ENCODE measurements at places on chromosomes 4 and X. TPM values are rescaled to one million over a fixed set of nuclear protein-coding genes. Genes with fewer than 3 reads are reported as not detected.
A peak's percentile ranks its signal among the peaks of the same experiment; 100 is the strongest.

- no peak for DNase-seq
Observed at GRCh38 chr4:122827879-122828601, 1.4 kb downstream of the FGF2 start.

DNA sequence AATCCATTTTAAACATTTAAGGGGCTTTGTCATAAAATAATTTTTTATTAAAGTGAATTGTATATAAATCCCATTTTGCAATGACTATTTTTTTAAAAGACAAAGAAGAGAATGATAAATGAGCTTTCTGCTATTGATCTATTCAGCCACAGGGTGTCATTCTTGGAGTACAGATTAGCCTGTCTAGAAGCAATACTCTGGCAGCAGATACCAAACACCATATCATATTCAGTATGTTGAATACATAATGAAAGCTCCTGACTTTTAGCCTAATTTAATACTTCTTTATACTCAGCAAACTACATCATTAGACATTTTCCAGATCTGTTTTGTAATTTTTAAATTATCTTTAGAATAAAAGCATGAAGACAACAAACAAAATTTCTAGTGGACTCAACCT is 496.3 kb downstream of the PDGFC start:
- DNase-seq: no peak

GRCh38 chrX:110915111-110915510 is 119.5 kb upstream of the CHRDL1 start:
- no peak for DNase-seq

DNA sequence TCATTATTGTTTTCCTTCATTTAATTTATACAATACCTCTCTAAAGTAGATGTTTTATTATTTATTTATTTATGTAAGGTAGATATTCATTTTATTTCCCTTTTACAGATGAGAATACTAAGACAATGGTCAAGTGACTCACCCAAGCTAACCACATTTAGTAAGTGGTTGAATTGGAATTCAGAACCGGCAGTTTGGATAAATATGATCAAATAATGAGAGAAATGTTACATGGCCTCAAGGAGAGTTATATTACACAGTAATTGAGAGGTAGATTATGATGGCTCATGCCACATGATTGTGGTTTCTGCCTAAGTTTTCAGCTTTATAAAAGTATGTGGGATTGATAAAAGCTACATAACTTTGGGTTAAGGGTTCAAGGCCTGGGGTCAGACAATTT is 239.4 kb upstream of the BOD1L1 start:
- DNase-seq: no peak

The GLUD2 gene
- total RNA-seq: 4.0 TPM

DNA sequence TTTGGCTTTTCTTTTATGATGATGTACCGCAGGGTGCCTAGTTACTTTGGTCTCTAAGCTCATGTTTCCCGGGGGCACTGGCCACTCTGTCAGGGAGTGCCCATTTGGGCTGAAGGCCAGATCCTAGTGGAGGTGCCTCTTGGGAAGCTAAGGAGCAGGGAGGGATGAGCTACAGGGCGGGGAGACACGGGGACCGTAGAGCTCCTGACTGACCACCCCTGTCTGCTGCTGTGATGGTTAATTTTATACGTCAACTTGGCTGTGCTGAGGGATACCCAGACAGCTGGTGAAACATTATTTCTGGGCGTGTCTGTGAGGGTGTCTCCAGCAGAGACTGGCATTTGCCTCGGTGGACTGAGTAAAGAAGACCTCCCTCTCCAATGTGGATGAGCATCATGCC is 24.9 kb upstream of the CLDN24 start:
- DNase-seq: no peak

The ACOT9 gene
- total RNA-seq: 52.3 TPM

- DNase-seq: peak; percentile 19
Observed at GRCh38 chrX:2478546-2479419, 22.0 kb downstream of the DHRSX start.

The HTATSF1 gene
- 26.8 TPM for total RNA-seq

The GRPR gene
- 0.29 TPM for total RNA-seq

DNA sequence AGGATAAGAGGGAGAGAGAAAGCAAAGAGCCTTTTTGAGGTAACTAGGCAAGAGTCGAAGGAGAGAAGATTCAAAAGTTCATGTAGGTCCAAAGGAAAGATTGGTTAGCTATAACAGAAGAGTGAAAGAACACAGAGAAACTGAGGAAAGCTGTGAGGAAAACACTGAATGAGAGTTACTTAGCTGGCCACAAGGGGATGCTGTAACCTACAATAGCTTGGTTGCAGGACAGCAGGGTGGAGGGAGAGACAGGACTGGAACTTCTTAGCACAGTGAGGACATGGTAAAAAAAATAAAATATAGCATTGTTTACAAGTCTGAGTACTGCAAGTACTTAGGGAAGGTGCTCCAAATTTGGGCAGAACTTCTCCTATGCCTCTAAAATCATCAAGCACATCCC is 48.3 kb downstream of the RAI2 start:
- peak; percentile 43 for DNase-seq

- DNase-seq: no peak
Observed at GRCh38 chr4:162644346-162644745, 480.5 kb upstream of the FSTL5 start.

- DNase-seq: no peak
Observed at GRCh38 chr4:17400686-17401085, 111.2 kb downstream of the QDPR start.

- no peak for DNase-seq
Observed at GRCh38 chrX:138938003-138938402, 226.5 kb upstream of the FGF13 start.

GRCh38 chr4:172963498-172964294 is 204.9 kb upstream of the GALNT7 start:
- no peak for DNase-seq

- no peak for DNase-seq
Observed at GRCh38 chr4:169658975-169659715, 38.8 kb downstream of the CLCN3 start.
